ENCODE measurements at places on chromosomes 11 and 22.

GRCh38 chr11:47628026-47628425 is 14.3 kb downstream of the MTCH2 start:
- DNase-seq: no peak

- no peak for DNase-seq
These were observed 173.5 kb upstream of the SNX19 start for GRCh38 chr11:131089727-131090245.

- no peak for DNase-seq
These were observed 593.6 kb downstream of the CNTN5 start for GRCh38 chr11:99614352-99614751.

GRCh38 chr11:3101921-3102640 is 44.9 kb upstream of the CARS1 start:
- DNase-seq: no peak

- DNase-seq: peak; percentile 77
These were observed 25.5 kb upstream of the GRK2 start for GRCh38 chr11:67240576-67241389.

- no peak for DNase-seq
These were observed 142.1 kb downstream of the MYO18B start for GRCh38 chr22:25884121-25884520.

DNA sequence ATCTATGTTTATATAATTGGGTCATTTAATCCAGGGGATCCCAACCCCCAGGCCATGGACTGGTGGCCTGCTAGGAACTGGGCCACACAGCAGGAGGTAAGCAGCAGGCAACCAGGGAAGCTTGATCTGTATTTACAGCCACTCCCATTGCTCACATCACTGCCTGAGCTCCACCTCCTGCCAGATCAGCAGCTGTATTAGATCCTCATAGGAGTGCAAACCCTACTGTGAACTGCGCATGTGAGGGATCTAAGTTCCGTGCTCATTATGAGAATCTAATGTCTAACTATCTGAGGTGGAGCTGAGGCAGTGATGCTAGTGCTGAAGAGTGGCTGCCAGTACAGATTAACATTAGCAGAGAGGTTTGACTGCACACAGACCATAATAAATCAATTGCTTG is 32.8 kb downstream of the MS4A2 start:
- no peak for DNase-seq

GRCh38 chr11:69166218-69167115 is 10.7 kb downstream of the SMIM38 start:
- DNase-seq: no peak

GRCh38 chr11:9314291-9315077 is at the start of gene TMEM41B:
Gene TMEM41B, minus strand, starts transcription at chr11:9314593. Its CDS starts 152 bp downstream, at chr11:9314441.
- DNase-seq: peak; percentile 98

DNA sequence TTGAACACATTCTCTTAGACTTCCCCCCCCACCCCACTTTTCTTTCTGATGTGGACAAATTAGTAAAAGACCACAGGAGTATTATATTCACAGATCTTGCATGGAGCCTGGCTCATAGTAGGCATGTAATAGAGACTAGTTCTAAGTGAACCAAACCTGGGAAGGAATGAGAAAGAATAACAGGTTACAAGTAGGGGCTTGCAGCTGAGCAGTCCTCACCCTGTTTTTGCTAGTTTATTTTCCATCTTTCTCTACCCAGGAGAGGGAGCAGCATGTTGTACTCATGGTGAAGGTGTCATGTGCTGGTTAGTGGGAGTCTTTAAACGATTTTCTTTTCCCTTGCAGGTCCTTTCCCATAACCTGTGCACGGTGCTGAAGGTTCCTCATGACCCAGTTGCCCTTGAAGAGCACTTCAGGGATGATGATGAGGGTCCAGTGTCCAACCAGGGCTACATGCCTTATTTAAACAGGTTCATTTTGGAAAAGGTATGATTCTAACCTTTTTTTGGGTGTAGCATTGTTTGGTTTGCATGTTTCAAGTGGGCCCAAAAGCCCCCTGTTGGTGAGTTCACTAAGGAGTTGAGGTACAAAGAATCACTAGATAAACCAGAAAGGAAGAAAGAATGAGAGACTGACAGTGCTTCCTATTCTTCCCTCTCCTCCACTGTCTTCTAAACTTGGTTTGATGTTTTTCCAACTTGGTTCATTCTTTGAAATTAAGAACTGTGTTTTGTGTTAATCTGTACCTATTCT is 30.1 kb downstream of the SWAP70 start:
- DNase-seq: no peak

- DNase-seq: no peak
These were observed 38.5 kb downstream of the GAB2 start for GRCh38 chr11:78379039-78379670.

- DNase-seq: peak; percentile 73
These were observed 5.0 kb downstream of the IGSF22 start for GRCh38 chr11:18720808-18721560.

GRCh38 chr11:15770798-15771414 is 585.4 kb downstream of the SOX6 start:
- DNase-seq: no peak

GRCh38 chr11:116122697-116123472 is 618.7 kb upstream of the CADM1 start:
- no peak for DNase-seq

GRCh38 chr11:14678350-14678749 is 34.7 kb downstream of the PDE3B start:
- no peak for DNase-seq

- peak; percentile 98 for DNase-seq
These were observed at the start of the genes FAU and MRPL49 for GRCh38 chr11:65121865-65122696. Gene FAU, minus strand, starts transcription at chr11:65122134. Its CDS starts 321 bp downstream, at chr11:65121813. Gene MRPL49, plus strand, starts transcription at chr11:65122321. Its CDS starts 26 bp downstream, at chr11:65122347.

DNA sequence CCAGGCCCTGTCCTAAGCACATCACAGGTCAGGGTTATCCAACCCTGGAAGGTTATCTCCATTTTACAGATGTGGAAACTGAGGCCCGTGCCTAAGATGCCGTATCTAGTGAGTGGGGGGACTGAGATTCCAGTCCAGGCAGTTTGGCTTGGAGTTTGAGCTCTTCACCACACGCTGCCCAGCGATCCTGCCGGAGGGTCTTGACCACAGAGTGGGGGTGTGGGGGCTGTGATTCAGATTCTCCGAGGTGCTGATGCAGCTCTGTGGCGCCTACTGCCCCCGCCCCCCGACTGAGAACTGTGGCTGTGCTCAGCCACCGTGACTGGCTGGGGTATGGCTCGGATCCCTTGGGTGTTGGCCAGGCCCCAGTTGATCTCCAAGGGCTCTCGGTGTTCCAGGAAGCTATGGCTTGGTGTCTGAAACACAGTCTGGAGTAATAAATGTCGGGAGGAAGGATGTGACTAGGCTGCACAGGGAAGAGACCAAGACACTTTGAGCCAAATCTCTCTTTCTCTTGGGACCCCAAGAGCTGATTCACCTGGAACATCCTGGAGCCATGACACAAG is 60.6 kb upstream of the RASD2 start:
- DNase-seq: no peak

- no peak for DNase-seq
These were observed 143.8 kb upstream of the DDI1 start for GRCh38 chr11:103892603-103893002.

GRCh38 chr11:88704485-88704884 is 361.3 kb downstream of the GRM5 start:
- no peak for DNase-seq

DNA sequence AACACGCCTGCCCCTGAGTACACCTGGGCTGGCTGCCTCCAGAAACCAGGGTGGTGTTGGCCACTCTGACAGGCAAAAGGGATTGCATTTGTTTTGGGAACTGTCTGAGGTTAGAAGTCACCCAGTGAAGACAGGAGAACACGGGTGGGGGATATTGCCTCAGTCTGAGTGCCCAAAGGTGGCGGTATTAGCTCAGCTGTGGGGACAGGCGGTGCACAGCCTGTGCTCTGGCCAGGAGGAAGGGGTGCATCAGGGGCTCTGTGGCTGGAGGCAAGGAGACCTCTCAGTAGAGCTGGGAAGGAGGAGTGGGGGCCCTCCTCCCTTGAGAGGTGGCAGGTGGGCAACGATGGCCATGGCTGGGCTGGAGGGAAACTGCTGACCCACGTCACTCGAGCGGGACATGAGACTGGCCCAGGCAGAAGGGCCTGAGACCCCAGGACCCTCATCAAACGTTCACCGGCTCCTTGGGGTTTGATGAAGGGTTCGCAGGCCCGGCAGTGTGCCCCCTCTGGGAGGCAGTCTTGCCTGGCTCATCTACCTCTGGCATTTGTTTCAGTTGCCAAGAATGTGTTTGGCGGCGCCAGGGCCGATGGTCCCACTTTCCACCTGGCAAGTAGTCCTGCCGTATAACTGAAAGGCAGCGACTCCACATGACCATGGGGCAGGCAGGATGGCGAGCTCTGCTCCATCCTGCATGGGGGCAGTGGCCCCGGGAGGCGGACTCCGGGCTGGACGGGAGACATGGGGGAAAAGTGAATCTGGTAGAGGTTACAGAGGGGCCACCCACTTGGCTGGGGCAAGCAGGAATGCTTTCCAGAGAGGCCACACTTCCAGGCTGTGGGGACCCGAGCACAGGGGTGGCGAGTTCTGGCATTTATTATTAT is 52.8 kb upstream of the SMIM38 start:
- no peak for DNase-seq

DNA sequence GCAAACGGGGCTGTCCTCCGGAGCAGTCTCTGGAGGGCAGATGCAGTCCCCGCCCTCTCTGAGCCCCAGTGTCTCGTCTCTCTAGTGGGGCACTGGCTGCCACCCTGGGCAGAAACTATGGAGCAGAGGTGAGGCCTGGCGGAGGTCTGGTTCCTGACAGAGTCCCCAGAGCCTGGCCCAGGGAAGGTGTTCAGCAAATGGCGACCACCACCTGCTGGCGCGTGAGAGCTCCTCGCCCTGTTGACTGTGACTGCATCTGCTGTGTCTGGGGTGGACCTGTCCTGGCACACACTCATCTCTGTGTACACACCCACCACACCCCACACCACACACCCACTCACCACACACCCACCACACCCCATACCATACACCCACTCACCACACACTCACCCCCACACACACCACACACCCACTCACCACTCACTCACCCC is 18.3 kb upstream of the TTLL12 start:
- no peak for DNase-seq

DNA sequence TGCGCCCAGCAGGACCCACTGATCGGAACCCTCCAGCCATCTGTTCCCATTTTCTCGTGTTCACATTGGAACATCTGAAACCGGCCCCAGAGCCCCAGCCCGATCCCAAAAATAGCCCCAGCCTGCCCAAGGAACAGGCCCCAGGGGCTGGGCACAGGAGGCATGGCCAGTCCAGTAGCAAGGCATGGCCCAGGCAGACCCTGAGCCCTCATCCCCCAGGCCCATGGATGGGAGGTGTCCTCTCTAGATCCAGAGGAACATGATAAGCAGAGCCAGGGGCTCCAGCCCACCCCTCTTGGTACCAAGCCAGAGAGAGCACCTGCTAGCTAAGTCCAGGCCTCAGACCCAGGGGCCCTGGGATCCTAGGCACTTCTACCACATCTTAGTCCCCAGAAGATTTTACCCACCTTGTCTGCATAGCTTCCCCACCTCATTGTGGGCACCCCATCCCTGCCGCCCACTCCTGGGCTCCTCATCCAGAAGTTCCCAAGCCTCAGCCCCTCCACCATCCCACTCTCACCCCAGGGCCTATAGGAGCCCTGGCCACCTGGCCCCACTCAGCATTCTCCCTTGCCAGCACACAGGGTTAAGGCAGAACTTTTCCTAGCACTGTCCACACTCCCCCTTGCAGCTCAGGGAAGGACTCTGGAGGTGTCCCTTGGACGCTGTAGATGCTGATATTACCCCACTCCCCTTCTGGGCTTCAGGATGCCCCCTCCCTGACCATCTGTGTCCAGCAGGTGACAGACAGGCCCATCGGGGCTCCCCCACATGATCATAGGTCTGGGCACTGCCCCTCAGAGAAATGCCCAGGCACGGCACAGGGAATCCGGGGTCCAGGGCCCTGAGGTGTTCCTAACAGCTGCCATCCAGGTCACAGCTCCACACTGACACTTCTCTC is 9.5 kb downstream of the BCL9L start:
- no peak for DNase-seq

- DNase-seq: no peak
These were observed 253.1 kb downstream of the TTC28 start for GRCh38 chr22:28426346-28427132.

DNA sequence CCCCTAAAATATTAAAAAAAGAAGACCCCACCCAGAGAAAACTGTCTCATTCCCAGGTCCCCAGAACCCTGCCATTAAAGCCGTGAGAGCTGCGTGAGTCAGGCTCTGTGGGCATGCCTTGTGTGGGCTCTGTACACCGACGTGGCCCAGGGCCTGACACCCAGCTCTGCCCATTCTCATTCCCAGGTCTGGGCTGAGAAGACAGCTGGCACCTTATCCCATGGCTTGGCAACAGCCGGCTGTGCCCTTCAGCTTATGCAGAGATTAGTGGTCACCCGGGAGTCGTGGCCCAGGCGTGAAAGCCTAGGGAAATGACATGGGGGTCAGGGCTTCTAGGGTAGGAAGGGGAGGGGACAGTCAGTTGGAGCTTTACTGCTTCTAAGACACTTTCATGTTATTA is 31.9 kb downstream of the OTOG start:
- DNase-seq: no peak

DNA sequence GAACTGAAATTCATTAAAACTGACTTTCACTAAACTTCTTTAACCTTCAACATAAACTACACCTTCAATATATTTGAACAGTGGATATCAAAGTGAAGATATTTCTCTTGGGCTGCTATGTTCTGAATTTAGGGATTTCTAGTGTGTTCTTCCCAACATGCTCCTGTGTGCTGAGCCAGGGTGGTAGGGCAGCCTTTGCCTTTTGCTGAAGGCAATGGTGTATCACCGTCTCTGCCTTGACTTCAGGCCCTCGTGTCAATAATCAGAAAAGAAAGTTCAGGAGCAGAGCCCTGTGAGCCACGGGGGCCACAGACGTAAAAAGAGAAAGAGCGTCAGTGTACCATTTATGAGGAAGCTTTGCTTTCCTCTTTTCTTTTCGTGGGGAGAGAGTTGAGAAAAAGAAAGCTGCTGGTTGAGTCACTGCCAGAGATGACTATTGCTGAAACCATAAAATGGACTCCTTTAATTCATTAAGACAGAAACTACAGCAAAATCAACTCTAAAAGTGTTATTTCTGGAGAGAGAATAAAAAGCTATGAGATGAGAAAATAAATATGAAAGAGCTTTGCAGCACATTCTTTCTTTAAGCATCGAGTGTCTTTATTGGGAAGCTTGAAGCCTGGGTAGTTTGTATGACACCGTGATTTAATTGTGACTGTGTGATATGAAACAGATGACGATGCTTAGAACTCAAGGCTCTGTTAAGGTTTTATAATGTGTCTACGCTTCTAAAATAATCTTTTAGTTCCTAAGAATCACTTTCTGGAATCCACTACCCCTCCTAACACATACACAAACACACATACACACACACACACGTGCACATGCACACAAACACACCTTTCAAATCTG is 271.8 kb upstream of the MTNR1B start:
- DNase-seq: no peak

GRCh38 chr11:109968299-109968698 is 124.9 kb upstream of the ZC3H12C start:
- DNase-seq: no peak

DNA sequence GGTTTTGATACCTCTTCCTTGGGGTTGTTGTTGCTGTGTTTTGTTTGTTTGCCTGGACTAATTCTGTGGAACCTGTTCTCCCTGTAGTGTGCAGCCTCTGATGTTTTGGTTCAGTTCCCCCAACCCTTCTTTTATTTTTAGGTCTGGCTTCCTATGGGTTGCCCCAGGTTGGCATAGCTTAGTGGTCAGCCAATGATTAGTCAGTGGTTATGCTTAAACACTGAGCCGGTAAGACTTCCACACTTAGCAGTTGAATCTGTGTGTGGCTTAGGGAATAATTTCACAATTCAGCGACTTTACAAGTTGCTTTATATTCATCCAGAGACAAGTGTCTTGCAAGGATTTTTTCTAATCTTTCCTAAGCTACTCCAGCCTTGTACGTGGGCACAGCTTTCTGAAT is 78.6 kb upstream of the CLPB start:
- no peak for DNase-seq
